Right kidney (tissue), 9 donors: ENCODE measurements at places on chromosomes 3 and 15.

GRCh38 chr3:183826448-183827250 is 1.3 kb upstream of the MAP6D1 start:
- DNase-seq: peak; percentile 13

- no peak for DNase-seq
Measured at GRCh38 chr15:43283526-43283925, 16.8 kb upstream of the TGM5 start.

DNA sequence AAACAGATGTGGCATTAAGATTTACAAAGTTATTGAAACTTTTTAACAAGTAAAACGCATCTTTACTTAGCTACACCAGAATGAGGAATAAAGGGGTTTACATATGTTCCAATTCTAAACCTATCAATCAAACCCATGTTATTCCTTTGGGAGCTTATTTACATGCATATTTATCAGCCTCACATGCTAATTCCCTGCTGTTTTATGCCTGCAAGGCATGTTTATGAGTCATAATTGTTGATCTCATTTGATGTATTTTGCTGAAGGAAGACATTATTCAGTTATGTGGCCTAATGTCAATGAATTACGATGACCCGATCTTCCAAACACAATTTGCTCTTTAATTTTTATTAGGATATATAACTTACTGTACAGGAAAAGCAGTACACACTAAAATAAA is 272.9 kb downstream of the TBC1D5 start:
- no peak for DNase-seq

DNA sequence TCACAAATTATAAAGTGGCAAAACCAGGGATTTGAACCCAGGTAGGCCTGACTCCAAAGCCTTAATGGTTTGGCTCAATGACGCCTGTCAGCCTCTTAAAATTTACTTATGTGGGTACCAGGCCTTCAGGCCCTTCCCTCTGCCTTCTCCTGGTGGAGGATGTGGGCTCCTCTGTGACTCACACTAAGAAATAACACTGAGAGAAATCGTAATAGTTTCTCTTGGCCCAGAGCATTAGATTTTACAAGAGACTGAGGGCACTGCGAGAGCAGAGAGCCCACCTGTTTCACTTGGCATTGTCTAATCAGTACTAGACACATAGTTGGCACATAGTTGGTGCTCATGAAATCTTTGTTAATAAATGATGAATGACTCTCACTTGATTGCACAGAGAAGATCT is 505.2 kb downstream of the SHQ1 start:
- no peak for DNase-seq

- no peak for DNase-seq
Measured at GRCh38 chr3:139032326-139033002, 11.7 kb upstream of the PRR23B start.

- no peak for DNase-seq
Measured at GRCh38 chr3:5732081-5732480, 544.6 kb downstream of the EDEM1 start.

GRCh38 chr15:62083194-62084154 is 16.7 kb downstream of the C2CD4A start:
- DNase-seq: no peak

- DNase-seq: peak; percentile 22
Measured at GRCh38 chr15:89139613-89140499, 51.6 kb downstream of the ABHD2 start.

GRCh38 chr3:175526609-175527280 is 667.6 kb downstream of the NAALADL2 start:
- DNase-seq: no peak

DNA sequence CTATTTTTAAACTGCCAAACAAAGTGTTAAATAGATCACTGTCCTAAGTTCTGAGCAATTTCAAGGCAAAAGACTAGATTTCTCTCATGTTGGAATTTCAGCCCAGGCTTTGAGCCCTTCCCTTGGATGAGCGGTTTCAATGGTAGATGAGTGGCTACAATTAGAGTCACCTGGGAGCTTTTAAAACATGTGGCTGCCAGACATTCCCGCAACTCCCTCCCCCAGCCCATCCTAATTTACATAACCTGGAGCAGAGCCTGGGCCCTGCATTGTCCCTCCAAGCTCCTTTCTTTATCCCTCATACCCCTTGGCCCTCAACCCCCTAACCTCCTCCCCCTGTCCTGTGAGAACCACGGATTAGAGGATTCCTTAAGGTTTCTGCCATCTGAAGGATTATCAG is 357.5 kb upstream of the UMPS start:
- no peak for DNase-seq

DNA sequence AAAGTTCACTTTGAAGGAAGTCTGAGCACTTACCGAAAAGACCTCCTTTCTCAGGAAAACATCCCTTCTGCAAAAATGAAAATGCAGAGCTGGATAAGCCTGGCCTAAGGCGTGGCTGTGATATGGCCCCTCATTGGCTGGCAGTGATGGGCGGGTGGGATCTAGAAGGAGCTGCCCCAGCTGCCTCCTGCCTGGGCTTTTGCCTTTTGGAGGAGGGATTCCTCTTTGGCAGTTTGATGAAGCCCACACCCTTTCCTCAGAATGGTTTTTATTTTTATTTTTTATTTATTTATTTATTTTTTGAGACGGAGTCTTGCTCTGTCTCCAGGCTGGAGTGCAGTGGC is 4.0 kb upstream of the DZIP1L start:
- no peak for DNase-seq

DNA sequence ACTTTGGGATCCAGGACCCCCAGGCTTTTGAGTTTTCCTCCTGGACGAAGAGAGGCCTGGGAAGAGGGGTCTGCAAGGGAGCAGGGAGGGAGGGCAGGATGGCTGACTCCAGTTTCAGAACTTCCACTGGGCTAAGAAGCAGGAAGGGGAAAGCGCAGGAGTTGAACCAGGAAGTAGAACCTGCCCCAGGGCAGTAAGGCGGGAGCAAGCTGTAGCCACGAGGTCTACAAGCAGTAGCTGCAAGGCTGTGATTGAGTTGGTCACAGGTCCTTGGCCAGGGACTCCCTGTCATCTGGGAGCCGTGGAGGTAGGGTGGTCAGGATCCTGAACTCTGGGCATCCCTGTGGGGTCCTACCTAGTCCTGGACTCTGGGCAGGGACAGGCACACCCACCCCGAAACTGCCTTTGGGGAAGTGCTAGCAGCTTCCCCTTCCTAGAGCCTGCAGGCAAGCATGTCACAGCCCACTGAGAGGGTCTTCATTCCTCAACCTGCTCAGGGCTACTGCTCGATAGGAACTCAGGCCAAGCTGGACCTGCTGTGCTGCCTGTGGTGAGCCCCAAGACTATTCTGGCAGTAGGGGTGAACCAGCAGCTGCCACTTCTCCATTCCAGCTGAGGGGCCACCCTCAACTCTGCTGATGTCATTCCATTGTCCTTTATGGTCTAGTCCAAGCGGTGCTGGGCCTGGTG is 5.8 kb upstream of the GNAI2 start:
- DNase-seq: no peak

- no peak for DNase-seq
Measured at GRCh38 chr15:67977414-67978089, 76.6 kb upstream of the PIAS1 start.
